ENCODE measurements at places on chromosomes 1 and 21. TPM values are rescaled to one million over a fixed set of nuclear protein-coding genes. Genes with fewer than 3 reads are reported as not detected.

Gene SFN
- total RNA-seq = not detected

DNA sequence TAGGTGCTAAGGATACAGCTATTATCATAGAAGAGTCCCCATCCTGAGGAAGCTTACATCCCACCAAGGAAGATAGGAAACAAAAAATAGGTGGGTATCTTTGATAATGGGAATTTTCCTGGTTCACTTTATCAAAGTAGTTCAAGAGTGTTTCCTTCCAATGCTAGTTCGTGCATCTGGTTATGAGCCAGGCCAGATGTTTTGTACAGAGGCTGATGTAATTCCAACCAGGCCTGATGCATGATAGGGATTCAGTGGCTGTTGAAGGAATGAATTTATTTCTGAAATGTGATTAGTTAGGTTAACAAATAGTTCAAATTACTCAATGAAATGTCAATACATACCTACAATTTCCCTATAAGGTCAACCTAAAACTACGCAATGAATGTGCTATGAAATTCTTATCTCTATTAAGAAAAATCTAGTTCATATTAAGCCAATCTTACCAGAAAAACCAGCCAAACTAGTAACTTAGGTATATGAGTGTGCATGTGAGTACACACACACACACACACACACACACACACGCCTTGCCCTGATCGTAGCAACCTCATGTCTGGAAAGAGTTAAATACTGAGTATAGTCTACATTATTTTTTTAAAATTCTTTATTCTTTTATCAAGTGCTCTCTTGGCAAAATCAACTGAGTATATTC lies 9.5 kb upstream of the ZBTB18 start:
- no peak for DNase-seq

DNA sequence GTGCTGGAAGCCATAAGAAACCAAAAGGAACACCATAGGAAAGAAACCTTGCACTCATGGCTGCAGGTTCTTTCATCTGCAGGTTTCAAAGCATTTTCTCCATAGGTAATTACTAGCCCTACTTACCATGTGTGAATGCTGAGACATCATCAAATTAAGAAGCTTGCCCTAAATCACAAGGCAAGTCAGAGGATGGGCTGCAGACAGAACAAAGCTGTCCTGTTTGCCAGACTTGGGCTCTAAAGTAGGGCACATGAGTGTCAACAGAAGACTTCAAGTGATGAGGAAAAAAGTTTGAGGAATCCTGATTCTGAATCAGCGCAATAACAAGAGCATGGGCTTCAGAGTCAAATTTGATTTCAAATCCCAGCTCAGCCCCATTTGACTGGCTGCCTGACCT lies 5.8 kb upstream of the EPS15 start:
- no peak for DNase-seq

Gene ANKRD34A
- 6.9 TPM for total RNA-seq

- DNase-seq = no peak
Measured at GRCh38 chr1:71018791-71019190, 28.8 kb downstream of the PTGER3 start.

Gene SPRR2A
- total RNA-seq = not detected

Gene PDZK1
- not detected for total RNA-seq
